Naive B cell (primary cell): ENCODE measurements at places on chromosomes 12 and 14.

DNA sequence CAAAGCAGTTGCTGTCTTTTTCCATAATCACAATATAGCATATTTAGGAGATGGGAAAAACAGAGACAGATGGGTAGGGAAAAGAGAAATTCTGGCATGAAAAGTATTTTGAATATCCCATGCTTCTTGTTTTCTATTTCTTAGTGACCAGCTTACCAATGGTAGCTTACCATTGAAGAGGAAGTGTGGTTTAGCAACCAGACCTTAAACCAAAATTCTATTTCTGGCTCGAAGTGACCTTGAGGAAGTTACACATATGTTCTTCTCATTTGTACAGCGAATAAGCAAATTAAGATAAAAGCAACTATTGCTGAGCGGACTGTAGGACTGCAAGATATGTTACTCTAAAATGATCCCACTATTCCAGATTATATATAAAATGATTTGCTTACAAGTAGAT lies 82.9 kb downstream of the FGD4 start:
- no peak for DNase-seq

GRCh38 chr12:26118308-26118707 lies 6.5 kb downstream of the BHLHE41 start:
- peak; percentile 26 for DNase-seq

GRCh38 chr14:98223106-98223505 lies 1048.9 kb downstream of the BCL11B start:
- DNase-seq, result no peak

GRCh38 chr14:56118611-56119181 lies 485 bp downstream of the PELI2 start:
- DNase-seq, result no peak

DNA sequence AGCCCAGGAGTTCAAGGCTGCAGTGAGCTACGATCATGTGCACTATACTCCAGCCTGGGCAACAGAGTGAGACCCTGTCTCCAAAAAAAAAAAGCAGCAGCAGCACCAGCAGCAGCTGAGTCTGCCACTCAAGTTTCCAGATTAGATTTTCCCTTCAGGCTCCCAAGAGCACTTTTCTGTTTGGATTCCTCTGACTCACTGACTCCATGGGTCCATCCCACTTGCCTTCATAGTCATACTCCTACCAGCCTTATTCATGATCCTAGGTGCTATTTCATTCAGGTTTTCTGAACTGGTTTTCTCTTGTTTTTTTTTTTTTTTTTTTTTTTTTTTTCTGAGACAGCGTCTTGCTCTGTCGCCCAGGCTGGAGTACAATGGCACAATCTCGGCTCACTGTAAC lies 6.8 kb upstream of the TWF1 start:
- DNase-seq, result no peak

GRCh38 chr14:58354808-58355207 lies 40.9 kb upstream of the TOMM20L start:
- DNase-seq, result no peak

GRCh38 chr12:105013892-105014291 lies 27.8 kb downstream of the NOPCHAP1 start:
- DNase-seq, result no peak

DNA sequence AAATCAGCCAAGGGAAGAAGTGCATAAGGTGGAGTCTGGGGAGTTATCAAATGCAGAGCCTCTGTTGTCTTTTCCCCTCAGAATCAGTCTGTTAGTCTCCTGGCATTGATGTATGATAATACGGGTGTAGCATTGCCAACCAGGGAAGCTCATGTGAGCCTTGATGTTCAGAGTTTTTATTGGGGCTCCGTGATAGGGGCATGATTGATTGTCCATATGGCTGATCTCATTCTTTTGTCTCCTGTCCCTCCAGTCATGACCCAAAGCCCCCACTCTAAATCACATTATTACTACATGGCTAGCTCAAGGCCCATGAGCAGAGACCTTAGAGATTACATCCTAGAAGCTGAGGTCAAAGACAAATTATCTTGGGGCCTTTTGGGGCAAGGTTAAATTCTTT lies 140.9 kb downstream of the NUBPL start:
- no peak for DNase-seq

- DNase-seq, result no peak
These were observed 8.0 kb downstream of the DGKA start for GRCh38 chr12:55938826-55939501.

DNA sequence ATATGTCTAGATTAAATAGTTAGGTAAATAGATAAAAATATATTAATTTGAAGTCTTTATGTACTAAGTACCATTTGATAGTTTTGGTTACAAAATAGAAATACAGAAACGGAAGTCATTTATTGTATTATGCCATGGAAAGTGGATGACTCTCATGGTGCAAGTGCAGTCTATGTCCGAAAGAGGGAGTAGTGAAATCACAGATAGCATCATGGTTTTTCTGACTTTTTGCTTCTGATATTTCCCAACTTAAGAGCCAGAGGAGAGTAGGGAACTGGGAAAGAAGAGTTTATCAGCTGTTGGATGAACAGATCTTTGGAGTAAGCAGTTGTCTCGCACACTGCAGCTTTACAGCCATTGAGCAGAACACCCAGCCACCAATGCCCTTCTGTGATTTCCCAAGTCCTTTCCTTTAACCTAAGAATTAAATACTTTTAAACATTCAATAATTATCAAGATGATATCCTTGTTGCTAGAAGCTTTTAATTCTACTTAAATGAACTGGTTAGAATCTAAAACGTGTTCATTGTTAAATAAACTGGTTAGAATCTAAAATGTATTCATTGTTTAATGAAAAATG lies 18.4 kb upstream of the SRGAP1 start:
- no peak for DNase-seq

- no peak for DNase-seq
These were observed 51.0 kb downstream of the ACTN1 start for GRCh38 chr14:68927956-68928675.

DNA sequence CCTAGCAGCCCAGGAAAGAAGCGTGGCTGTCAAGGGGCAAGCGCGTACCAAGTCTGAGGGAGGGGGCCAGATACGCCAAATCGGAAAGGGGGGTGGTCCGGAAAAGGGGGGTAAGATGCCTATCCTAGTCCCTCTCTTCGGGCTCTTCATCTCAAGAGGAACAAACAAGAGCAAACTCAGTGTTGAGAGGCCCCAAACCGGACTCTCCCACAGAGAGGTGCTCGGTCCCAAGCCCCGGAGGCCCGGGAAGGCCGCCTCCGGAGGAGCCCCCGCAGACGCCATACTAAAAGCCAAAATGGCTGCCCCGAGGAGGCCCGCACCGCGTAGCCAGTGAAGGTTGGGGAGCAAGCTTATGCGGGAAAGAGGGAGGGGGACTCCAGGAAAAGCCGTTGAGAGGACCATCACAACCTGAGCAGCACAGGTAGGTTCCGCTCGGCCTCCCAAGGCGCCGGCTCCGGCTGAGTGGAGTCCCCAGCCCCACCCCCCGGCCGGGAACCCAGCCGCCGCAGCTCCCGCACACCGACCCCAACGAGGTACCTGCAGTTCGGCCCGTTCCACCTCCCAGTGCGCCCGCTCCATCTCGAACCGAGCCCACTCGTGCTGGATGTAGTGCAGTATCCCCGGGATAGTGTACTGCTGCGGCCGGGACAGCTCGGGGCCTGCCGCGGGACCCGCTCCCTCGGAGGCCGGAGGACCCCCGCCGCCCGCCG lies at the start of gene AP4S1:
Gene AP4S1 (plus strand): TSS at position 283 of the 710 bp plus-strand sequence. CDS start 40,548 bp downstream, outside the sequence.
- DNase-seq, result peak; percentile 53

DNA sequence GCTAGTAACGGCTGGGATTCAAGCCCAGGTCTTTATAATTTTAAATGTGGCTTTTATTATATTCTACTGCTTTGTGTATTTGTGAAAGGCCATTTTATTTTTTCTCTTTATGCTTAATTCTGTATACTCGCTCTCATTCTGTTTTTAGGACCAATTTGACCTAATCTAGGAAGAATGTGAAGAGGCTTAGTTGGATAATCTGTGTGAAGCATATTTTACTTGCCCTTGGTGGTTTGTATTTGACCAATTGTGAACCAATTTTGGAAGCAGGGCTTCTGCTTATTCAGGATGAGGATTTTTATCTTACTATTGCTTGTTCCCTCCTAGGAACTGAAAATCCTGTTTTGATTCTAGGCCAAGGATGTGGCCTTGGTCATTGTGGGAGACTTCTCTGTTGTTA lies 113.1 kb downstream of the TTC6 start:
- no peak for DNase-seq

DNA sequence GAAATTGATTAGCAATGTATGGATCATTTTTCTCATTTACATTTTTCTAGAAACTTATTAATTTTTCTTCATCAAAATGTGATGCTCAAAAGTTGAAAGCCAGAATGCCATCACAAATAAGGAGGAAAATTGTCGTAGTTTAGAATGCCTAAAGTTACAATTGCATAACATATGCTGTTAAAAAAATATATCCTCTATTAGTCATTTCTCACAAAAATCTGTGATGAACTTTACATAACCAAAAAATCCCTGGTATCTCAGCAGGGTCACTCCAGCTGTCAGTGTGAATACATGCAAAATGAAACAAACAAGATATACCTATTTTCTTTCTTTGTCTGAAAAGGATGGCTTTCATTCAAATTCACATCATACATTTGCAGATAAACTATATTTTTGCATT lies 358.9 kb downstream of the PAWR start:
- DNase-seq, result no peak

DNA sequence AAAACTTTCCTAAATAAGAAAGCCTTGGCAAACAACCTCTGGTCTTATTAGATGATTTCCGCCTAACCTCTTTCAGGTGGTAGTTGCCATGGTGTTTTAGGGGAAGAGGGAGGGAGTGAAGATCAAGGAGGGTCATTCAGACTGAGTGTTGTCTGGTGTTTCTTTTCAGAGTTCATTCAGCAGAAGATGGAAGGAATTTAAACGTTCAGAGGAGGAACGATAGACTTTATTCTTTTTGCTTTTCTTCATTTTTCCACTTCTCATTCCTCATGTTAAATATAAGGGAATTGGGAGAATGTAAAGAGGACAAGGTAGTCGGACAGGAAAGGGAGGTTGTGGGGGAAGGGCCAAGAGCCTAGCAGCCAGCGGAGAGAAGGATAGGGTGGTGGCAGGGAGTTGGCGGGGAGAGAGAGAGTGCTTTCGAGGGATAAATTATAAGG lies 17.4 kb upstream of the SALL2 start:
- no peak for DNase-seq

GRCh38 chr14:35051796-35052195 lies 5.7 kb downstream of the FAM177A1 start:
- no peak for DNase-seq

GRCh38 chr12:24944601-24944975 lies 4.3 kb downstream of the BCAT1 start:
- no peak for DNase-seq

GRCh38 chr12:112327209-112327938 lies 54.9 kb downstream of the HECTD4 start:
- no peak for DNase-seq

- no peak for DNase-seq
These were observed 6.3 kb downstream of the DDX55 start for GRCh38 chr12:123608182-123608581.

- DNase-seq, result peak; percentile 52
These were observed 90.1 kb upstream of the KCNA1 start for GRCh38 chr12:4819654-4820053.

DNA sequence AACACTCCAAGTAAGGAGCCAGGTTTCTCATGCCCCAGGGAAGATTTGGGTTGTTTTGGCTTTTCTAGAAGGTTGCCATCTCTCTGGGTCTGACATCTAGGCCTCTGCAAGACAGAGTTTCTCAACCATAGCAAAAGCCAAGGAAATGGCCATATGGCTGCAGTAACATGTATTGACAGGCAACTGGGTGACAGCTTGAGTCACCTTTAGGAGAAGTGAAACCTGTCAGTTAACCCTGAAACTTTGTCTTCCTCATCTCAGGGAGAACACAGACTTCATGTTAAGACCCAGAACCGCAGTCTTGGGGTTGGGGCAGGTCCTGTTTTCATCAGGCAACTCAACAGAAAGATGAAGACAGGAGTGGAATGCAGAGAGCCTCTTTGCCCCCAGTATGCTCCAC lies 46.0 kb upstream of the PLBD1 start:
- DNase-seq, result peak; percentile 86

GRCh38 chr14:90387206-90387760 lies 9.5 kb upstream of the CALM1 start:
- DNase-seq, result no peak

DNA sequence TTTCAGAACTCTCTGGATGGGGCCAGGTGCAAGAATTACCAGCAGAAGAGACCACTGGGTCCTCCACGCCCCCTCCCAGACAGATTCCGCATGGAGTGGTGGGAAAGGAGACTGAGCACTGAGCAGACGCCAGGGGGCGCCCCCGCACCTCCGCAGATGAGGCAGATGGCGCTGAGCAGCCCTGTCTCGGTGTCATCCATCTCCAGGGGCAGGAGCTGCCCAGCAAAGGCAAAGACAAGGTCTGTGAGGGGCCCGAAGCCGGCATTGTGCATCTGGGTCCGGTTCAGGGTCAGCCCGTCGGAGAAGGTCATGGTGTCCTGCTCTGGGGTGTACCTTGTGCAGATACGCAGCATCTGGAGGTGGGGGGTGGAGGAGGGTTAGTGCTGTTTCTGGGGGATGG lies 6.3 kb upstream of the ITGB7 start:
- peak; percentile 78 for DNase-seq
